ENCODE measurements at places on chromosomes 7 and 10. TPM values are rescaled to one million over a fixed set of nuclear protein-coding genes. Genes with fewer than 3 reads are reported as not detected.
A peak's percentile ranks its signal among the peaks of the same experiment; 100 is the strongest.

The LIPK gene
- total RNA-seq = not detected

- DNase-seq = no peak
Observed at GRCh38 chr7:152344253-152344652, 91.5 kb downstream of the KMT2C start.

DNA sequence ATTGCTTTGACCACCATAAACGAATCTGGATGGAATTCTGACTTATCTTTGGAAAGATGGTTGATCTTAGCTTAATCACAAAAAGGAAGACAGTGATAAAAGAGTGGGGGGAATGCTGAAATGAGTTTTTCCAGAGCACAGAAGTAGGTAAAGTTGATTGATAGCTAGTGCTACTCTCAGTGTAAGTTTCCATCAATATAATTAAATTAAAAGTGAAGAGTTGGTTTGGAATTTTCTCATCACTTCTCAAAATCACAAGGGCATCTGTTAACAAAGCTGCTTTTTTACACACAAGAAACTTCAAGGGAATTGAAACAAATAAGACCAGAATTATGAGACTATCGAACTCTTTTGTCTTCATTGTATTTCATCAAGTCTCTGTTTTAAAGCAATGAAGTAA lies 1217.3 kb downstream of the REEP3 start:
- no peak for DNase-seq

GRCh38 chr10:97830064-97830463 lies 19.6 kb upstream of the GOLGA7B start:
- DNase-seq = no peak

GRCh38 chr7:16278167-16278787 lies 143.1 kb downstream of the CRPPA start:
- no peak for DNase-seq

DNA sequence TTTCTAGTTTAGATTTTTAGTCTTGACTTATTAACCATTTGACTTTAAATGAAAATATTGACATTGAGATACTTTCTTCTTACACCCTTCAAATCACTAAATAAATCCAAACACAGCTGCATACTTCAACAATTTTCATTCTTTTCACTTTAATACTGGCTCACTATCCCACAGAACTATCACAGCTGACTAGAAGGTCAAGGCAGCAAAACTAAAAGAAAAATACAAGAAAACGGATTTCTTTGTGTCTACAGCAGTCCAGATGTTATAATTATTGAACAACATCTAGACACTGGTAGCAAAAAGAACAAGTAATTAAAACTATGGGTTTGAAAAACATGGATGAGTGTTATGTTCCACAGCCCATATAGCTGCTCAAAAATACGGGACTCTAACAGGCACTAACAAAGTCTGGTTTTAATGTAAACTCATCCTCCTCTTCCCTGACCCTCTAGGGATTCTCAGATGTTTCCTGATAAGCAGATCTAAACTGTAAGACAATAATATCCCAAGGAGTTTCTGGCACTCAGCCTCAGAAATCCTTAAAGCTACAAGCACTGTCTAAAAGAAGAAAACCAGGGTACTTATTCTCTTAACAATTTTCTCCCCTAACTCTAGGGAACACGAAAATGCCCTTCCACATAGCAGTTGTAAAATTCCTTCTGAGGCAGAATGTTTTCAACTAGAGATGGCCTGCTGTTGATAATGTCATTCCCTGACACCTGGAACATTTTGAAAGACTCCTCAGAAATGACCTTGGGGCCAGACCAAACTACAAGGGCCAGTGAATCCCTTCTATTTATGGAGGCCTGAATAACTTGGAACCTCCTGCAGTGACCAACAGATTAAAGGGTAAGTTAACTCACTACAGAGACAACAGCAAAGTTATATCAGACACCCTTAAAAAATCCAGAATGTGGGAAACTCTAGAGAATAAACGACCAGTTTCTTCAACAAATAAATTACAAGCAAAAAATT lies 12.8 kb downstream of the DNMBP start:
- no peak for DNase-seq

The CNTNAP2 gene
- total RNA-seq = not detected

The SLC25A28 gene
- total RNA-seq = 17.7 TPM

The GSAP gene
- total RNA-seq = 15.6 TPM

The RSU1 gene
- 40.6 TPM for total RNA-seq

- DNase-seq = no peak
Observed at GRCh38 chr7:11539853-11540252, 292.1 kb downstream of the THSD7A start.

- no peak for DNase-seq
Observed at GRCh38 chr7:152383341-152384234, 52.2 kb downstream of the KMT2C start.

The RBM48 gene
- total RNA-seq = 11.5 TPM

DNA sequence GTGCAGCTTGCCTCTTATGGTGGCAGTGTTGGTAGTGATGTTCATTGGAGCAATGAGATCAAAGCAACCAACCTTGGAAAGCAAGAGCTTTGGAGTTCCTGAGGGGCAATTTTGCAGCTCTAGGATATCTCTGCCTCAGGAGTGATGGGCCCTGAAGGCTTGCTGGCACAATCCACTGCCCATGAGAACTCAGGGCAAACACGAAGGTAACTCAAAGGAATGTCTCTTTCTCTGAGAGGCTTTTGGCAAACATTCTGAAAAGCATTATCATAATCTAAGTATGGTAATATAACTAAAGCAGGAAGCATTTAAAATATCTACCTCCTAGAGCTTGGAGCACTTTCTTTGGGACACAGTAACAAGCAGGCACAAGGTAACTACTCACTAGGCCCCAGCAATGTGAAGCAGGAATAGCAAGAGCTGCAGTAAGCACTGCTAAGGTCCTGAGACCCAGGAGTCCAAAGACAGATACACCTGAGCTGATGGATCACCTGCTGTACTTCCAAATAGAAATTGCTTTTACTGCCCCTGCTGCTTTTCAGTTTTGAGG lies 103.1 kb downstream of the NRF1 start:
- no peak for DNase-seq

DNA sequence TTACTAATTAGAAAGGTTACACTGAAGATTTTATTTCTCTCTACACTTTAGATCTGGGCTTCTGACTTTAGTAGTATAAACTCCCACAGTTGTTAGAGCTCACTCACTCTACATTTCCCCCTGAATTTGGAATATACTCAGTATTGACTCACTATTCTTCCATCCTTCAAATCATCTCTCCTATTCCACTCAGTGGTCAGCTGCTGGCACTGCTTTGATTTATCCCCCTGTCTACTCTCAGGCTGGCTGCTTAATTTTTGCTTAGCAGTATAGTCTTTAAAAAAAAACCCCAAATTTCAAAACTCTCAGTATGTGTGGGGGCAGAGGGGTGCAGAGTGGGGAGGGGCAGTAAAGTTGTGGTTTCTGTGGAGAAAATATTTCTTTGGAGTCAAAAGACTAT lies 68.9 kb downstream of the CDK6 start:
- DNase-seq = no peak

GRCh38 chr7:26919906-26920493 lies 55.6 kb upstream of the SKAP2 start:
- peak; percentile 30 for DNase-seq

The SDHAF3 gene
- 27.4 TPM for total RNA-seq

DNA sequence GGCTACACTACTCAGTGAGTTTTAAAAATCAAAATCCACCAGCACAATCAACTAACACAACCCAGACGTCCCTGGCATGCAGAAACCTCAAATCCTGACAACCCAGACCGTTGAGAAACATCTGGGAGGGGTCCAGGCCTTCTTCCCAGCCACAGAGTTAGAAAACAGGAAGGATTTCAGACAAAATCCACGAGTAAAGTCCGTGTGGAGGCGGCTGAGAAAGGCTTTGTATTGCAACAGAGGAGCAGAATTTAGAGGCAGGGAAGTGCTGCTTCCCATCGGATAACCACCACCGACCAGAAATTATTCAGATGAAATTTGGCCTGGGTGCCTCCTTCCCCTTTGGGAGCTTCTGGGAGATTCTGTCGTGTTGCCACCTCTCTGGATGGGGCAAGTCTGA lies 61.5 kb downstream of the TNS3 start:
- DNase-seq = no peak

The CYP2C8 gene
- total RNA-seq = not detected

GRCh38 chr10:34889004-34889869 lies 74.1 kb upstream of the PARD3 start:
- peak; percentile 76 for DNase-seq

DNA sequence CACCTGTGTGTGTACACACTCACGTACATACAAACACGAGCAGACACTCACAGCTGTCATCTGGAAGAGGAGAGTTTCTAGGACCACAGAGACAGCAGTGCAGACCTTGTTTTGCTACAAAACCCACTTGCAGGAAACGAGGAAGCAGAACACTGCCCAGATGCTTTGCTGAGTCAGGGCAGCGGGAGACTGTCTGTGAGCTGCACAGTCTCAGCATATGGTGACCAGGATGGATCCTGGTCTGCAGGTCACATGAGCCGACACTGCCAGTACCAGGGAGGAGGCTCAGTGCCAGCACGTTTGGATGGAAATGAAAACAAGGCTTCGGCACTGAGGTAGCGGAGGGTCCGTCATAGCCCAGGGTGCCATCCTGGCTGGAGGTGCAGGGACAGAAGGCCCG lies 117.6 kb upstream of the DPP6 start:
- DNase-seq = no peak

DNA sequence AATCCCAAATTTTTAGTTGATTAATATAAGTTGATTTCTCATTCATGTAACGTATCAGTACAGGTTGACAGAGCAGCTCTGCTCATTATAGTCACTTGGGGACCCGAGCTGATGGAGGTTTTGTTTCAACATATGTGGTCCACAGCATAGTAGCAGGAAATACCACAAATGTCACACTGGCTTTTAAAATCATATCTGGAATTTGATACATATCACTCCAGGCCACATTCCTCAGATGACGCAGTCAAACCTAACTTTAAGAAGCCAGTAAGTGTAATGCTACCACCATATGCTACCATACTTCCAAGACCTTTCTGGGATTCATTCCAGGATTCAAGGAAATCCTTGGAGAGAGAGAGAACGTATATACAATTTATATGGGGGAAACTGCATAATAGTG lies 156.3 kb downstream of the PHF14 start:
- no peak for DNase-seq

DNA sequence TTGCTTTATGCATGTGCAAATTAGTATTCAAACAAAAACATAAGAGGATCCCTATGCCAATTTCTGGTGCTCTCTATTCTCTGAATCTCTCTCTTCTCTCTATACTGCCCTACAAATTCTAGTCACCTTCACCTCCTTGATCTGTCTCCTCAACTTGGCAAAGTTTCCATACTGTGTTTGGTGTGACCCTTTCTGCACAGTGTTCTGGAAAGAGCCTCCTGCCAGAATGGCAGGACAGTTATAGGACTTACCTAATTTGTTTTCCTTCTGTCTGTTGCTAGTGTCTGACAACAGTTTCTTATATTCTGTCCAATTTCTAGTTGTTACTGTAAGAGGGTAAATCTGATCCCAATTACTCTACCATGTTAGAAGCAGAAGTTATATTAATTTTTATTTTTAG lies 34.3 kb downstream of the MAPK8 start:
- DNase-seq = no peak
